ENCODE measurements at places on chromosomes 12 and 14. TPM values are rescaled to one million over a fixed set of nuclear protein-coding genes. Genes with fewer than 3 reads are reported as not detected.

Gene STK38L
- 13.4 TPM for total RNA-seq

Gene CAPS2
- 3.7 TPM for total RNA-seq

Gene COX8C
- not detected for total RNA-seq

Gene EGLN3
- 30.1 TPM for total RNA-seq

Gene SMARCD1
- total RNA-seq: 52.9 TPM

Gene BDKRB1
- 1.7 TPM for total RNA-seq

Gene RPS6KL1
- not detected for total RNA-seq

Gene DDX23
- total RNA-seq: 97.2 TPM

Gene EID3
- 1.0 TPM for total RNA-seq

Gene CLEC6A
- not detected for total RNA-seq

Gene IRAK4
- total RNA-seq: 38.1 TPM

Gene HOXC12
- total RNA-seq: not detected

Gene TAOK3
- total RNA-seq: 24.7 TPM

Gene KIF5A
- total RNA-seq: 0.37 TPM

Gene OR4E2
- not detected for total RNA-seq

Gene IL22
- not detected for total RNA-seq

Gene LIN7A
- 1.3 TPM for total RNA-seq

Gene GNB3
- 0.57 TPM for total RNA-seq

Gene RAD9B
- 0.47 TPM for total RNA-seq

Gene IL31
- not detected for total RNA-seq

Gene ASB2
- not detected for total RNA-seq

Gene BIN2
- not detected for total RNA-seq

Gene MFAP5
- total RNA-seq: not detected

Gene KLHL33
- not detected for total RNA-seq

Gene ASCL1
- not detected for total RNA-seq

Gene OR6C2
- total RNA-seq: not detected

Gene CLEC9A
- total RNA-seq: 0.07 TPM

Gene CLEC14A
- 0.20 TPM for total RNA-seq

Gene TESPA1
- 1.5 TPM for total RNA-seq

All from M059J (cell line).